ENCODE measurements at places on chromosomes 3 and 15. TPM values are rescaled to one million over a fixed set of nuclear protein-coding genes. Genes with fewer than 3 reads are reported as not detected.

GPR87 gene
- not detected for total RNA-seq

DNA sequence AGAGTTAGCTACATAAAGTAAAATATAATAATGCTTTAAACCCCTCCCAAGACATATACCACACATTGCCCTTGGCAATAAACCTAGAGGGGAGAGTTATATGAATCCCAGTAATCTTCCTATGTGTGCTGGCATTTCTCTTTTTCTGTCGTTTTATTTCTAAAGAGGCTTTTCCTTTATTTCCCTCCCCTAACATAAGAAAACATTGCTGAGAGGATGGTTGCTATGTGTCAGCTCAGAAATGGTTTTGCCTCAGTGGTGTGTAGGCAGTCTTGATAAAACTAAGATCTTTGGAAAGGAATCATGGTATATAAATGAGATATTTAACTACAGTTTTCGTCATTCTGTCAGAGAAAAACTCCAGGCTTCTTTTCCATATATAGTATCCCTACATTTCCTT is 30.0 kb downstream of the CCDC191 start:
- H3K4me1 ChIP-seq = no peaks in the 10 kb centered on the region
- H3K4me3 ChIP-seq = no peak overlapping the region
- no peak for DNase-seq

SH3GL3 gene
- 16.3 TPM for total RNA-seq

- H3K4me3 ChIP-seq = peak overlapping the region; percentile 33
- no peaks in the 10 kb centered on the region for H3K36me3 ChIP-seq
- H3K27ac ChIP-seq = no peak overlapping the region
- H3K27me3 ChIP-seq = peaks cover 28% of the 10 kb centered on the region
Measured at GRCh38 chr15:41882689-41883483, 11.0 kb downstream of the SPTBN5 start.

RPL39L gene
- 67.7 TPM for total RNA-seq

CD200 gene
- 50.2 TPM for total RNA-seq

GRCh38 chr3:65961733-65962132 is 77.0 kb downstream of the MAGI1 start:
- H3K36me3 ChIP-seq = no peaks in the 10 kb centered on the region
- no peak for DNase-seq
- no peaks in the 10 kb centered on the region for H3K4me1 ChIP-seq
- H3K27me3 ChIP-seq = no peaks in the 10 kb centered on the region

DNA sequence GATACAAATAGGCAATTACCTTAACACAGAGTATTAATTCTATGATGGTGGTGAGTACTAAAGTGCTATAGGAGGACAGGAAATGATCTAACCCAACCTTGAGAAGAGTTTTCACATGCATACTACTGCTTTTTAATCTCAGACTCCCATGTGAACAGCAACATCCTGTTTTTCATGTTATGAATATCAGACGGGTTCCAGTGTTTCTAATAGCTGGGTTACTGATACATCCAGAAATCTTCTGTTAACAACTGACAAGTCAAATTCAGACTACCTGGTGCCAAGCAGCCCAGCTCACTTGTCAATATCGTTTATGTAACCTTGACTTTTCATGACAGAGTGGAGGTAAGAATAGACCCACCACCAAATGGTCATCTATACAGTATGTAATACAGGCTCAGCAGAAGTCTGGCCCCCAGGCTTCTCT is 220.2 kb upstream of the COL8A1 start:
- H3K27me3 ChIP-seq = no peaks in the 10 kb centered on the region
- H3K36me3 ChIP-seq = no peaks in the 10 kb centered on the region
- H3K27ac ChIP-seq = no peak overlapping the region
- DNase-seq = no peak

ANKUB1 gene
- not detected for total RNA-seq

GRCh38 chr3:191292243-191293015 is 36.8 kb upstream of the CCDC50 start:
- H3K4me1 ChIP-seq = no peaks in the 10 kb centered on the region
- no peak for DNase-seq
- H3K27me3 ChIP-seq = no peaks in the 10 kb centered on the region

GRCh38 chr15:59659366-59659765 is 2.1 kb upstream of the GTF2A2 start:
- no peaks in the 10 kb centered on the region for H3K27me3 ChIP-seq
- DNase-seq = no peak
- H3K4me1 ChIP-seq = no peaks in the 10 kb centered on the region
- no peak overlapping the region for H3K4me3 ChIP-seq

- no peak overlapping the region for H3K4me3 ChIP-seq
- no peak overlapping the region for H3K27ac ChIP-seq
- no peaks in the 10 kb centered on the region for H3K27me3 ChIP-seq
Measured at GRCh38 chr3:175297216-175297615, 438.1 kb downstream of the NAALADL2 start.

EPHA6 gene
- total RNA-seq = 2.8 TPM

- no peak overlapping the region for H3K4me3 ChIP-seq
- no peaks in the 10 kb centered on the region for H3K27me3 ChIP-seq
- H3K36me3 ChIP-seq = peaks cover 7% of the 10 kb centered on the region
- no peaks in the 10 kb centered on the region for H3K4me1 ChIP-seq
- no peak for DNase-seq
Measured at GRCh38 chr15:75943713-75944215, 40.1 kb downstream of the FBXO22 start.

GRCh38 chr3:194367992-194368841 is 1.3 kb downstream of the LRRC15 start:
- H3K4me1 ChIP-seq = peaks cover 16% of the 10 kb centered on the region
- no peak overlapping the region for H3K27ac ChIP-seq
- DNase-seq = no peak
- peaks cover 10% of the 10 kb centered on the region for H3K27me3 ChIP-seq
- H3K36me3 ChIP-seq = no peaks in the 10 kb centered on the region
- H3K4me3 ChIP-seq = no peak overlapping the region

DNA sequence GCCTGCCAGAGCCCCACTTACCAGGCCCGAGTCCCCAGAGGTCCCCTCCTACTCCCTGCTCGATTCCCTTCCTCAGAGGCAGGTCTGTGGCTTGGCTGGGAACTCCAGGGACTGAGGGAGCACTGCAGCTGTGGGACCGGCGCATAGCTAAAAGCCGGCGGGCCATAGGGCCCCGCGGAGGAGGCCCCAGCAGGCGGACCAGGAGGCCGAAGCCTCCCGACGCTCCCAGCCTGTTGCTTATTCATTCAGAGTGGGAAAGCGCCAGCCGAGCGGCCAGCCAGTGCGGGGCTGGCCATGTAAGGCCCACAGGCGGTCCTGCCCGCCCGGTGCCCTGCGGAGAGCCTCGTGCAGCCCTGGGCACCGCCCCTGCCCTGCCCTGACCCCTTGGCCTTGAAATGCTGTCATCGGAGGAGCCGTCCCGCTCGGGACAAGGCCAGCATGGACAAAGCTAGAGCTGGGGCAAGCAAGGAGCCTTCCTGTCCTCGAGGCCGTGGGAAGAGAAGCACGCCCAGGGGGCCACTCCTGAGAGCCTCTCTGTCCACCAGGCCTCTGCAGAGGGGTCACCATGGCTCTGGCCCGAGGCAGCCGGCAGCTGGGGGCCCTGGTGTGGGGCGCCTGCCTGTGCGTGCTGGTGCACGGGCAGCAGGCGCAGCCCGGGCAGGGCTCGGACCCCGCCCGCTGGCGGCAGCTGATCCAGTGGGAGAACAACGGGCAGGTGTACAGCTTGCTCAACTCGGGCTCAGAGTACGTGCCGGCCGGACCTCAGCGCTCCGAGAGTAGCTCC is at the start of gene LOXL1:
TSS of gene LOXL1 (plus strand) at position 244 of the 784 bp plus-strand sequence. CDS start at position 566, 322 bp downstream.
- no peak for DNase-seq
- H3K4me3 ChIP-seq = peak within 1 kb of the TSS; percentile 44
- H3K27ac ChIP-seq = no peak within 1 kb of the TSS
- H3K36me3 ChIP-seq = no peaks in the 10 kb centered on the region
- H3K4me1 ChIP-seq = peaks cover 34% of the 10 kb centered on the region

DNA sequence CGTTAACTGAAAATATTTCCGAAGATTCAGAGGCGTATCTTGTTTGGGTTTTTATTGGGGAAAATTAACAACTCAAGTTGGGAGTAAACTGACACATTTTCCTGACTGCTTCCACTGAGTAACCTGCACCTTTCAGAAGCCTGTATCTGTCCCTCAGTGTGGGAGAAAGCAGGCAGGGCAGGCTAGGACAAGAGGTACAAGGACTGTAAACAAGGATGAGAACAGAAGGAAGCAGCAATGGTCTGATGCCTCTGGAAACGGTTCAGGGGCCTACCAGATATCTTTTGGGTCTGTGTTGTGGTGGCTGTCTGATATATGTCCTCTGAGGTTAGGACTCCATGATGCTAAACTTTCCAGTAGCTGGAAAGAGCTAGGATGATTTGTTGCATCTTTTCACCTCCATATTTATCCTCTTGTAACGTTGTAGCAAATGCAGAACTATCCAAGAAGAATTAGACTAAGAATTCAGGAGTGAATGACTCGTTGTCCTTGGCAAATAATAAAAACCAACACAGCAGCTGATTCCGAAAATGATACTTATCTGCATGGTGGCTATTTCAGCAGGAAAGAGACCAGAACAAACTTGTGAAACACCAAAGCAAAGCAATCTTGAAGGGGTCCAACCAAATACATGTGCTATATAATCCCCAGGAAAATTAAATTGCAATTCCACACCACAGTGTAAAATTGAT is 195.9 kb upstream of the ICE2 start:
- H3K4me3 ChIP-seq = no peak overlapping the region
- no peaks in the 10 kb centered on the region for H3K36me3 ChIP-seq
- no peak overlapping the region for H3K27ac ChIP-seq
- no peaks in the 10 kb centered on the region for H3K27me3 ChIP-seq
- H3K4me1 ChIP-seq = no peaks in the 10 kb centered on the region

- no peak for DNase-seq
- no peaks in the 10 kb centered on the region for H3K4me1 ChIP-seq
- no peaks in the 10 kb centered on the region for H3K27me3 ChIP-seq
- H3K4me3 ChIP-seq = no peak overlapping the region
- H3K36me3 ChIP-seq = no peaks in the 10 kb centered on the region
- no peak overlapping the region for H3K27ac ChIP-seq
Measured at GRCh38 chr3:32577581-32578556, 7.2 kb upstream of the DYNC1LI1 start.

SLC27A2 gene
- total RNA-seq = 5.8 TPM

GRCh38 chr3:191234216-191234615 is 35.2 kb downstream of the OSTN start:
- no peak overlapping the region for H3K4me3 ChIP-seq
- DNase-seq = no peak
- H3K36me3 ChIP-seq = no peaks in the 10 kb centered on the region
- no peaks in the 10 kb centered on the region for H3K27me3 ChIP-seq
- H3K27ac ChIP-seq = no peak overlapping the region
- H3K4me1 ChIP-seq = no peaks in the 10 kb centered on the region

- H3K27ac ChIP-seq = peak overlapping the region; percentile 40
- no peaks in the 10 kb centered on the region for H3K4me1 ChIP-seq
- H3K4me3 ChIP-seq = no peak overlapping the region
- H3K27me3 ChIP-seq = no peaks in the 10 kb centered on the region
- H3K36me3 ChIP-seq = no peaks in the 10 kb centered on the region
Measured at GRCh38 chr15:64247535-64247905, 84.7 kb upstream of the PPIB start.

DNA sequence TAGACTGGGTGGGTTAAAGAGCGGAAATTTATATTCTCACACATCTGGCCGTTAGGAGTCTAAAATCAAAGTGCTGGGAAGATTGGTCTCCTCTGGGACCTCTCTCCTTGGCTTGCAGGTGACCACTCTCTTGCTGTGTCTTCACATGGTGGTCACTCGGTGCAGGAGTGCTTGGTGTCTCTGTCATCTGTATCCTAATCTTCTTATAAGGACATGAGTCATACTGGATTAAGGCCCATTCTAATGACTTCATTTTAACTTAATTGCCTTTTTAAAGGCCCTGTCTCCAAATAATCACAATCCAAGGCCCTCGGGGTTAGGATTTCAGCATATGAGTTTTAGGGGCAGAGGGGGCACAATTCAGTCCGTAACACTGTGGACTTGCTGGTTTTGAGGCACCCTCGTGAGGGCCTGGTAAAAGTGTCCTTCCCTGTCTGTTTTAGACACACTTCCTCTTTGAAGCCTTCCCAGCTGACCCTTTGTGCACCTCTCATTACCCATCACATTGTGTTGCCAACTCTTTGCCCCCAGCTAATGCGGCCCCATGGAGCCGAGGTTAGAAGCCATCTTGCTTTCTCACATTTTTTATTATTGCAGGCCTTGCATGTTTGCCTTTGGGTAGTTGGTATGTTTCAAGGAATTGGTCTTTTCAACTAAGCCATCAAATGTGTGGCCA is 3.2 kb downstream of the XYLB start:
- H3K36me3 ChIP-seq = no peaks in the 10 kb centered on the region
- H3K4me1 ChIP-seq = 0 out of 2 replicates have a peak, but pooled peaks cover 3% of the 10 kb centered on the region
- no peak overlapping the region for H3K4me3 ChIP-seq
- no peak for DNase-seq
- no peak overlapping the region for H3K27ac ChIP-seq
- H3K27me3 ChIP-seq = peaks cover 4% of the 10 kb centered on the region

- no peak for DNase-seq
- H3K27ac ChIP-seq = no peak overlapping the region
- H3K4me3 ChIP-seq = no peak overlapping the region
- no peaks in the 10 kb centered on the region for H3K27me3 ChIP-seq
- peaks cover 3% of the 10 kb centered on the region for H3K4me1 ChIP-seq
- no peaks in the 10 kb centered on the region for H3K36me3 ChIP-seq
Measured at GRCh38 chr3:97232393-97233034, 418.1 kb downstream of the EPHA6 start.

FOXB1 gene
- total RNA-seq = 2.1 TPM

DNA sequence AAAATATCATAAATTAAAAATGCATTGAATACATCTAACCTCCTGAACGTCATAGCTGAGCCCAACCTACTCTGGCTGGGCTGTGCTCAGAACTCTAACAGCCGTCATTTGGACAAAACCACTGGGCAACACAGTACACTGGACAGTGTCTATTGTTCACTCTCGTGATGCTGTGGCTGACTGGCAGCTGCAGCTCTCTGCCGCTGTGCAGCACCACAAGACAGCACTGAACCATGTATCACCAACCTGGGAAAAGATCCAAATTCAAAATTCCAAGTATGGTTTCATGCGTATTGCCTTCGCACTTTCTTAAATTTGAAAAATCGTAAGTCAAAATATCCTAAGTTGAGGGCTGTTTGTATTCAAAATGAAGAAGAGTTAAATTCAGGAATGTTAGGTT is 145.1 kb upstream of the CNTN4 start:
- no peak overlapping the region for H3K4me3 ChIP-seq
- no peak for DNase-seq
- no peaks in the 10 kb centered on the region for H3K4me1 ChIP-seq

DNA sequence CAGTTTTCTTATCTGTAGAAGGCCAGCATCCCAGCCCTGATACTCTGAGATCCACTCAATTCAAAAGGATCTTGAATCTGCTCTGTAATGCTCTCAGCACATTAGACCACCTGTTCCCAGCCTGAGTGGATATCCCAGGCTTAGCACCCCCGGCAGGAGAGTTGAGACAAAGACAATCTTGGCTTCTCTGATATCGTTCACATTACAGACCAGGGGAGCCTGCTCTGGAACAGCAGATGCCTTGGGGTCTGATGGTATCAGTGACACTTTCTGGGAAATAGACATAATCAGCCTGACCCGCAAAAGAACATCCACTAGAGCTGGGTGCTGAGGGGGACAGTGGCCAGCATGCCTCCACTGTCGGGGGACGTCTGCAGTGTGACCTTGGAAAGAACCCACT is 70.6 kb downstream of the BDH1 start:
- H3K4me1 ChIP-seq = peaks cover 13% of the 10 kb centered on the region
- H3K27me3 ChIP-seq = no peaks in the 10 kb centered on the region
- DNase-seq = no peak

RBMS3 gene
- 5.4 TPM for total RNA-seq

- peak; percentile 27 for DNase-seq
- no peak overlapping the region for H3K4me3 ChIP-seq
- no peaks in the 10 kb centered on the region for H3K4me1 ChIP-seq
- no peaks in the 10 kb centered on the region for H3K36me3 ChIP-seq
- H3K27ac ChIP-seq = no peak overlapping the region
Measured at GRCh38 chr15:38002883-38003477, 68.5 kb downstream of the TMCO5A start.

All from H1 (cell line).